ENCODE measurements at places on chromosomes 13 and 19. TPM values are rescaled to one million over a fixed set of nuclear protein-coding genes. Genes with fewer than 3 reads are reported as not detected.
A peak's percentile ranks its signal among the peaks of the same experiment; 100 is the strongest.

PRKCG gene
- total RNA-seq, result not detected

SLITRK1 gene
- not detected for total RNA-seq

ZNF763 gene
- 2.8 TPM for total RNA-seq

TMPRSS9 gene
- total RNA-seq, result not detected

RGL3 gene
- 63.2 TPM for total RNA-seq

PVR gene
- total RNA-seq, result 61.4 TPM

GRCh38 chr13:113607056-113607888 lies 22.7 kb downstream of the TFDP1 start:
- no peaks in the 10 kb centered on the region for H3K27me3 ChIP-seq
- H3K36me3 ChIP-seq, result peaks cover 4% of the 10 kb centered on the region
- H3K4me1 ChIP-seq, result no peaks in the 10 kb centered on the region
- no peak overlapping the region for H3K27ac ChIP-seq
- H3K4me3 ChIP-seq, result no peak overlapping the region

GRCh38 chr13:52665325-52665724 lies 12.7 kb downstream of the SUGT1 start:
- peaks cover 46% of the 10 kb centered on the region for H3K36me3 ChIP-seq
- no peak overlapping the region for H3K4me3 ChIP-seq
- no peak overlapping the region for H3K27ac ChIP-seq
- no peak for DNase-seq
- no peaks in the 10 kb centered on the region for H3K27me3 ChIP-seq

- H3K4me3 ChIP-seq, result peak overlapping the region; percentile 92
- H3K27ac ChIP-seq, result no peak overlapping the region
- DNase-seq, result no peak
- no peaks in the 10 kb centered on the region for H3K27me3 ChIP-seq
- H3K36me3 ChIP-seq, result no peaks in the 10 kb centered on the region
- H3K4me1 ChIP-seq, result peaks cover 29% of the 10 kb centered on the region
These were observed 2.0 kb downstream of the NACC1 start for GRCh38 chr19:13120031-13120430.

DNA sequence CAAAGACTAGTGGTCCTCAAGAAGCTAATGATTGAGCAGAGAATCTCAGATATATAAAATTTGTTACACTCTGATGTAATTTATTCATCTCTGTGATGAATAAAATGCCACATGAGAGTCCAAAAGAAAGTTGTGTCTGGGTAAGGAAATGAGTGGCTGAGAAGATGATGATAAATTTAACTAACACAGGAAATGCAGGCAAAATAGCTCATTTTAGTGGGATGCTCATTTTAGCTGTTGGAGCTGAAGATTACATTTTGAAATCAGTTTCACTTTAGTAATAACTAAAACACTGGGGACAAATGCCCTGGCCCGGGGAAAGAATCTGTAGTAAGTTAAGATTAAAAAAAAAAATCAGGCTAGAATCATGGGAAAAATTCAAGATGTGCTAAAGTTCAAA lies 35.2 kb downstream of the SPRY2 start:
- H3K36me3 ChIP-seq, result no peaks in the 10 kb centered on the region
- H3K4me1 ChIP-seq, result no peaks in the 10 kb centered on the region
- no peak overlapping the region for H3K4me3 ChIP-seq
- no peaks in the 10 kb centered on the region for H3K27me3 ChIP-seq

GRCh38 chr19:35031072-35031881 lies 1.0 kb downstream of the SCN1B start:
- H3K4me1 ChIP-seq, result peaks cover 10% of the 10 kb centered on the region
- DNase-seq, result no peak
- peak overlapping the region; percentile 65 for H3K4me3 ChIP-seq
- H3K27me3 ChIP-seq, result no peaks in the 10 kb centered on the region
- H3K27ac ChIP-seq, result no peak overlapping the region
- H3K36me3 ChIP-seq, result peaks cover 4% of the 10 kb centered on the region

DNA sequence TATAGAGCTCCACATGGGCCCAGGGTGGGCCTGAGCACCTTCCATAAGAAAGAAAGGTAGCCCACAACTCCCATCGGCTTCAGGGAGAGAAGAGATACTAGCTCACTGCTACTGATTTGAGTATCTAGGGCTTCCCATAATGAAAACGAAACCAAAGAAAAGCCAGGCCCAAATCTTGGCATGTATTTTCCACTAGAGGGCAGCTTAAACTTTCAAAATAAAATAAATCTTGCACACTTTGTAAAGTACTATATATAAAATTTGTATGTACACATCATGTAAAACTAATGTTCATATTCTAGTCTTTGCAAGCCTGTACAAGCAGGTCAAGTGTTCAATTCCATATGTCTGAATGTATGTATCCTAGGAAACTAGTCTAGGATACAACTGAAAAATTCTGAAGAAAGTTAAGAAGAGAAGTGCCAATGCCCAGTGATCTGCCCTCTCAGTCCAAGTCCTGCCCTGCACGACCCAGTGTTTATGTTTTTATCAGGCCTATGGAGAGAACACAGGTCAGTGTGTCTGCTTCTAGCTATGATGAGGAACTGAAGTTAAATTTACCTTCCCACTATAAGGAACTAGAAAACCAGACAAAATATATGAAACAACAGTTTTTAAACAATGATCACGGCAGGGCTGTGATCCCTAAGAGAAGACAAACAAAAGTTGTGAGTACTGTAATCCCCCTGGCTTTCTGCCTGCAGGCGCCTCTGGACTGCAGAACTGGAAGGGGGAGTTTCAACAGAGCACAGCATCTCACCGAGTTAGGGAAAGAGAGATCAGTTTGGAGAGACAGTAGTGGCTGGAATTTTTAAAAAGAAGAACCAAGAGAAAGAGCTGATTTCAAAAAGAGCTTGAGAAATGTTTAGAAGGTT lies 475.7 kb downstream of the UQCRFS1 start:
- H3K36me3 ChIP-seq, result no peaks in the 10 kb centered on the region
- H3K27ac ChIP-seq, result no peak overlapping the region
- peak overlapping the region; percentile 34 for H3K4me3 ChIP-seq

DNA sequence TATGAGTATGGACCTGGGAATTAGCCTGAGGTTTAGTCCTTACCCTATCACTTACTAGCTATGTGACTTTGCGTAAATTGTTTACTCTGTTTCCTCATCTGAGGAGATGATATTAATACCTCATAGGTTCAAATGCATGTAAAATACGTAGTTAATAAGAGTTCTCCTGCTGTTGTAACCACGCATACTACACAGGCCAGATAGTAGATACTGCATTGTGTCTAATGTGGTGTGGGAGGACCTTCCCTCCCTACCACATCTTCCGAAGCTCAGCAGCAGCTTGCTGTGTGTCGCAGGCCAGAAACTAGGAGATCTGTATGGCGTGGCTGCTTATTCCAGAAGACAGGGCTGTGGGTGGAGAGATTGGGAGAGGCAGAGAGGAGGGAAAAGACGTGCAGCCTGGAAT lies 23.0 kb downstream of the GTF2F2 start:
- no peaks in the 10 kb centered on the region for H3K4me1 ChIP-seq
- H3K36me3 ChIP-seq, result peaks cover 3% of the 10 kb centered on the region
- no peak overlapping the region for H3K27ac ChIP-seq

DNA sequence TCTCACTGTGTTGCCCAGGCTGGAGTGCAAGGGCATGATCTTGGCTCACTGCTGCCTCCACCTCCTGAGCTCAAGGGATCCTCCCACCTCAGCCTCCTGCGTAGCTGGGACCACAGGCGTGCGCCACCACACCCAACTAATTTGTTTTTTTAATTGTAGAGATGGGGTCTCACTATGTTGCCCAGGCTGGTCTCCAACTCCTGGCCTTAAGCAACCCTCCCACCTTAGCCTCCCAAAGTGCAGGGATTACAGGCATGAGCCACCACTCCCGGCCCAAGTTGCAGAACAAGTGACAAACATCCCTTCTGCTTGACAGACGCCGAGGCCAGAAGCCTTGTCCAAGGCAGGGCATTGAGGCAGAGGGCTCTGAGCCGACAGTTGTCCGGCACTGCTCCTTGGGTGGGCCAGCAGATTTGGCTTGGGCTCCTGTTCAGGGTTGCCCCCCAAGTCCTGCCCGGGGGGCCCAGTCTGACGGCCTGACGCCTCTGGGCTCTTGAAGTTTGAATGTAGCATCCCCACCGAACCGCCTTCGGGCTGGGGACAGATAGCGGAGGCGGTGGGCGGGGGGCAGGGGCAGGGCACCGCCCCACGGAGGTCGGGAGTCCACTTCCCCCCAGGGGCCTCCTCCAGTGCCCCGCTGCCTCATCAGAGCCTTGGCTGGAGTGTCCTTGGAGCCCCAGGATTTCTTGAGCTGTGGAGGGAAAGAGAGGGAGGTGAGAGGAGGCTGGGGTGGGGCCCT lies 5.7 kb upstream of the SPACA4 start:
- no peaks in the 10 kb centered on the region for H3K4me1 ChIP-seq
- no peak for DNase-seq
- no peaks in the 10 kb centered on the region for H3K36me3 ChIP-seq
- H3K4me3 ChIP-seq, result no peak overlapping the region
- no peaks in the 10 kb centered on the region for H3K27me3 ChIP-seq

- H3K36me3 ChIP-seq, result no peaks in the 10 kb centered on the region
- DNase-seq, result no peak
- H3K4me1 ChIP-seq, result peaks cover 5% of the 10 kb centered on the region
- no peak overlapping the region for H3K27ac ChIP-seq
- no peak overlapping the region for H3K4me3 ChIP-seq
- peaks cover 7% of the 10 kb centered on the region for H3K27me3 ChIP-seq
These were observed 10.6 kb upstream of the SOX1 start for GRCh38 chr13:112056284-112056727.

DNA sequence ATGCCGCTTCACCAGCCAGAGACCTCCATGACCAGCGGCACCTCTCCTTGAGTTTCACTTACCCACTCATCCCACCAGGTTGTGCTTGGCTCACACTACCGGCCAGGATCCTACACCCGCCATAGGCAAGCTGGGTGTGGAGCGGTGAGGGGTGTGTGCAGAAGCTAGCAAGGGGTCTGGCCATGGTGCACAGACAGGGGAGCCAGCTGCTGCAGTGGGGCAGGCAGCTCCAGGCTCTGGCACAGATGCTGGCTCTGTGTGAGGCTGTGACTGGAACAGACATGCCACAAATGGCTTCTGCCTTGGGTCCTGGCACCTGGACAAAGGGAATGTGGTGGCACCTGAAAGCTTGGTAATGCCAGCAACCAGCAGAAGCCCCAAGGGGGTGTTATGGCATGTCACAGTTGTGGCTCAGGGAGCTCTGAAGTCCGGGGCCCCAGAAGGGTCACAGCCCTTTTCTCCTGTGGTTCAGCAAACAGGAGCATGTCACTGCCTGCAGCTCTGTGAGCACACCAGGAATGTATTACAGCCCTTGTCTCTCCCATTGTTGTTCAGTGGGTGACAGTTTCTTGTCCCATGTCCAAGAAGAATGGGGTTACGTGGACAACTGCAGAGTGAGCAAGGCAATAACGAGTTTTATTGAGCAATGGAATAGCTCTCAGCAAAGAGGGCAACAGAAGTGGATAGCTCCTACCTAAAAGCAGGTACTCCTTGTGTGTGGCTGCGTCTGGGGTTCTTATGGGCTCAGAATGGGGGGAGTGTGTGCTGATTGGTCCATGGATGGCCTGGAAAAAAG lies 2791.0 kb upstream of the PCDH20 start:
- H3K27me3 ChIP-seq, result no peaks in the 10 kb centered on the region
- no peak for DNase-seq
- H3K27ac ChIP-seq, result no peak overlapping the region
- no peaks in the 10 kb centered on the region for H3K36me3 ChIP-seq

DNA sequence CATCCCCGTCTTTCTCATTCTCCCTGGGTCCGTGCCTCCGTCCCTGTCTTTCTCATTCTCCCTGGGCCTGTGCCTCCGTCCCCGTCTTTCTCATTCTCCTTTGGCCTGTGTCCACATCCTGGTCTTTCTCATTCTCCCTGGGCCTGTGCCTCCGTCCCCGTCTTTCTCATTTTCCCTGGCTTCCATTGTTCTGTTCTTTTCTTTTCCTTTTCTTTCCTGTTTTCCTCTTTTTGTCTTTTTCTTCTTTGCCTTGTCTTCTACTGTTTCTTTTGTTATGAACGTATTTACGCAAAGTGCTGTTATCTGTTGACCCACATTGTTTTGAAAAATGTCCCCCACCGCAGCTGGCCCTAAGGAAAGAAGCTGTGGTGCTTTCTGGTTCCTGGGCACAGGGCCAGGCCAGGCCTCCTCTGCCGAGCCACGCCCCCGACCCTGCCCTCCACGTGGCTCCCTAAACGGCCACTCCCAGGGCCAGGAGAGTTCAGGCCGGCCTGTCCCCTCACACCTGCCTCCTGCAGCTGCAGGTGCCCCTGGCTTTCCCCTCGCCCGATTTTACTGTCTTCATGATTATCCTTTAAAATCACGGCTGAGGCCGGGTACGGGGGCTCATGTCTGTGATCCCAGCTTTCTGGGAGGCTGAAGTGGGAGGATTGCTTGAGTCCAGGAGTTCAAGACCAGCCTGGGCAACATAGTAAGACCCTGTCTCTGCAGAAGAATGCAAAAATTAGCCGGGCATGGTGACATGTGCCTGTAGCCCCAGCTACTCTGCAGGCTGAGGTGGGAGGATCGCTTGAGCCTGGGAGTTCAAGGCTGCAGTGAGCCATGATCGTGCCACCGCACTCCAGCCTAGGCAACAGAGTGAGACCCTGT lies 14.0 kb upstream of the TMPRSS9 start:
- no peaks in the 10 kb centered on the region for H3K27me3 ChIP-seq
- H3K4me1 ChIP-seq, result no peaks in the 10 kb centered on the region
- no peak for DNase-seq
- peaks cover 27% of the 10 kb centered on the region for H3K36me3 ChIP-seq
- H3K4me3 ChIP-seq, result no peak overlapping the region
- no peak overlapping the region for H3K27ac ChIP-seq

GRCh38 chr13:71115301-71115700 lies 751.7 kb downstream of the DACH1 start:
- H3K4me3 ChIP-seq, result no peak overlapping the region
- no peaks in the 10 kb centered on the region for H3K36me3 ChIP-seq
- no peak overlapping the region for H3K27ac ChIP-seq
- no peaks in the 10 kb centered on the region for H3K4me1 ChIP-seq

GRCh38 chr19:4288091-4288777 lies 9.2 kb downstream of the SHD start:
- H3K27ac ChIP-seq, result no peak overlapping the region
- H3K27me3 ChIP-seq, result no peaks in the 10 kb centered on the region
- no peaks in the 10 kb centered on the region for H3K36me3 ChIP-seq
- no peak overlapping the region for H3K4me3 ChIP-seq

GRCh38 chr13:49828453-49828852 lies 36.0 kb upstream of the KPNA3 start:
- no peaks in the 10 kb centered on the region for H3K4me1 ChIP-seq
- H3K36me3 ChIP-seq, result no peaks in the 10 kb centered on the region
- H3K4me3 ChIP-seq, result no peak overlapping the region
- no peak for DNase-seq
- no peak overlapping the region for H3K27ac ChIP-seq

DNA sequence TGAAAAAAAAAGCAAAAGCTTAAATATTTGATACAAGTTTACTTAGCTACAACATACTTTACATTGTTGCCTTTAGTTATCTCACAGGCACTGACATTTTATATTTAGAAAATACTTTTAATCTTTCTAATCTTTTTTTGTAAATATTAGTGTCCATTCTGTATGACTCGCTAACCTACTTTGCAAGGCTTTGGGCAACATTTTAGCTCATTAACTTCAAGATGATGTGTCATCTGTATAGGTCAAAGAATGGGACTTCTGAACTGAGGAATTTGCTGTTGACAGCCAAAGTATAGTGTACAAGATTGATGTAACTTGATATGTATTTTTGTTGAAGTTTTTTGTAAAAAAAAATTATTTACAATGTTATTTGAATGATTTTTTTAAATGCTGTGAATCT lies 2.7 kb upstream of the C1QTNF9 start:
- H3K27ac ChIP-seq, result no peak overlapping the region
- H3K4me1 ChIP-seq, result no peaks in the 10 kb centered on the region
- DNase-seq, result no peak
- H3K4me3 ChIP-seq, result no peak overlapping the region
